ENCODE measurements at places on chromosomes 3 and 15. TPM values are rescaled to one million over a fixed set of nuclear protein-coding genes. Genes with fewer than 3 reads are reported as not detected.

ACTRT3 gene
- 0.82 TPM for total RNA-seq

KBTBD13 gene
- total RNA-seq: not detected

GPR15 gene
- total RNA-seq: not detected

BMF gene
- 53.5 TPM for total RNA-seq

ERICH6 gene
- total RNA-seq: not detected

ANKRD34C gene
- not detected for total RNA-seq

DNA sequence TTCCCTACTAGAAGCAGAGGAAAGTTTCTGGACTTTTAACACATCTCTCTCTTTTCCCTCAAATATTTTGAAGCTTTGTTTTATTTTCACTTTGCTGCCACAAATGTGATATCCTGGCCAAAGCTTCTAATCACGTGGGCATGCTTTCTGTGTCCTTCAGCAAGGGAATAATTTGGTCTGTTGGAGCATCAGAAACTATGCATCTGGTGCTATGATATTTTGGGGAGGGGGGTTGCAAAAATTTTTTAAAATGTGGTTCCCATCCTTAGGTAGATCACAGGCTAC is 254.2 kb downstream of the GAP43 start:
- no peak for DNase-seq

GRCh38 chr15:72155635-72156616 is 37.7 kb downstream of the SENP8 start:
- DNase-seq: peak; percentile 95

- DNase-seq: no peak
These were observed 3.1 kb downstream of the CSRNP1 start for GRCh38 chr3:39150148-39150802.

DNA sequence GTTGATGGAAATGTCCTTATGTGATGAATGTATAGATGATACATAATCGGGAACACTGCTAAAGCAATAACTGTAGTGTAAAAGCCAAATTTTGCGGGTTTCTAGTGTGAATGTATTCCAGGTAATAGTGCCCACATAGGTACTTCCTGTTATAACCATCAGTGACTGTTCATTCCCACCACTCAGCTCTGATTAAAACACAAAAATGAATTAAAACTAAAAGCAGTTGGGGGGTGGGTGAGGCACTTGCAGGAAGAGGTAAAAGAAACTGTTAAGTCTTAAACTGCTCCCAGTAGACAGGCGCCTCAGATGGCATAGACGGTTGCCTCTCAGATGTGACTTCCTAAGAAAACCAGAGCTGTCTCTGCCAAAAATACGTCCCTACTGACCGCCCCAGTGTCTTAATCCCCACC is 893 bp upstream of the MTHFS start:
- no peak for DNase-seq

GRCh38 chr3:140308535-140308934 is 369.3 kb upstream of the TRIM42 start:
- DNase-seq: no peak

DNA sequence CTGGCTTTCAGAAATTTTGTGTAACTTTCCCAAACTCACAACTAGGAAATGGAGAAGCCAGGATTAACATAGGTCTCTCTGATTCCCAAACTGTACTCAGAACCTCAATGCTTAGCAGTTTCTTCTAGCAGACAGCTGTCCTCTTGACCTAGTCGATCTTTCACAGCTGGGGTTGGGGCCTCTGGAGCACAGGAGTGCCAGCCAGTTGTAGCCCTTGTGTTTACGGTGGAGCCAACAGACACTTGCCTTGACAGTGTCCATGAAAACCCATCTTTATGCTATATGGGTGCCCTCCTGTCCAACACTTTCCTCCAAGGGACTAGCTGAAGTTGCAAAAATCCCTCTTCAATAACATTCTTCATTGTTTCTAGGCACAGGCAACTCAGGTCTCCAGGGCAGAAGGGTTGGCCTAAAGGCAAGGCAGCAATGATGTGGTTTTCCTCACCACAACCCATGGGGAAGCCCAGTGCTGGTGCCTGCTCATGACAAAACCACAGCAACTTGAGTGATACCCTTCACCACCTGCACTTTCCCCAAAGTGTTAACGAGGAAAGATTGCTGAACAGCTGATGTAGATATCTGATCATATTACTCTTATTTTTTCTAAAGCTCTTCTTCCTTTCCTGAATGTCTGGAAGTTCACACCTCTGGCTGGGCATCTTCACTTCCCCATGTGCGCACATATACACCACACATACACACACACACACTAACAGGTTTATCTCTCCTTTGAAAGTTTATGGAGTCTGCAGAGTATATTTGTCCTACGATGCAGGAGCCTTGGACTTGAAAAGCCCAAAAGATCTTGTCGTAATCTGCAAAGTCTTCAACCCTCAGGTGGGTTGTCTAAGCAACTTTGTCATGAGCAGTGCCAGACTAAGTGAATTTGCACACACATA is 11.0 kb upstream of the KNG1 start:
- no peak for DNase-seq

- no peak for DNase-seq
These were observed 1.7 kb upstream of the PLCB2 start for GRCh38 chr15:40309344-40309862.

DNA sequence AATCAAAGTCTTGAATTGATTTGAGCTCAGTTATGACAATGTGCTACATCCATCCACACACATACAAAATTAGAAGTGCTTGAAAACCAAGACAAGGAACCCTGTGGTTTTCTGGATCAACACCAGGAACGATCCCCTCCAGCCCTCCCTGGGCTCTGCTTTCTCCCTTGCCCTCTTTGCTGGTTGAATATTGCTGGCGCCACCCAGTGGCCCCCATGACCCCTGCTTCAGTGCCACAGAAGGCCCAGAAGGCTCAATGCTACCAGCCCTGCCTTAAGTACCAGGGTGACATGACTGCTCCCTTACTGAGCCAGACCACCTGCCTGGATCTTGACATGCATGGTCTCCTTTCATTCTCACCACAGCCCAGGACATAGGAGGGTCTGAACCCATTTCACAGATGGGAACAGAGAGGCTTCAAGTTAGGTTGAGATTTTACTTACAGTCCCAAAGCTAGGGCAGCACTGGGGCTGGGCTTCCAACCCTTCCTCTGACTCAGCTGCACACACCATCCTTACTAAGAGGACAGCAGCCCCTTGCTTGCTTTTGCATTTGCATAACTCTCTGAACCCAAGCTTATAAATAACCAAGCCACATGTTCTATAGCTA is 15.0 kb downstream of the IL12A start:
- peak; percentile 91 for DNase-seq

GRCh38 chr15:47246317-47246716 is 471.0 kb upstream of the SEMA6D start:
- DNase-seq: no peak

GRCh38 chr15:91541286-91541685 is 312.2 kb upstream of the SLCO3A1 start:
- DNase-seq: no peak

DNA sequence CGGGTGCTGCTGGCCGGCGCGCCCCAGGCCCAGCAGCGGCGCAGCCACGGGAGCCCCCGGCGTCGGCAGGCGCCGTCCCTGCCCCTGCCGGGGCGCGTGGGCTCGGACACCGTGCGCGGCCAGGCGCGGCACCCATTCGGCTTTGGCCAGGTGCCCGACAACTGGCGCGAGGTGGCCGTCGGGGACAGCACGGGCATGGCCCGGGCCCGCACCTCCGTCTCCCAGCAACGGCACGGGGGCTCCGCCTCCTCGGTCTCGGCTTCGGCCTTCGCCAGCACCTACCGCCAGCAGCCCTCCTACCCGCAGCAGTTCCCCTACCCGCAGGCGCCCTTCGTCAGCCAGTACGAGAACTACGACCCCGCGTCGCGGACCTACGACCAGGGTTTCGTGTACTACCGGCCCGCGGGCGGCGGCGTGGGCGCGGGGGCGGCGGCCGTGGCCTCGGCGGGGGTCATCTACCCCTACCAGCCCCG is 777 bp downstream of the LOXL1 start:
- DNase-seq: peak; percentile 88

DNA sequence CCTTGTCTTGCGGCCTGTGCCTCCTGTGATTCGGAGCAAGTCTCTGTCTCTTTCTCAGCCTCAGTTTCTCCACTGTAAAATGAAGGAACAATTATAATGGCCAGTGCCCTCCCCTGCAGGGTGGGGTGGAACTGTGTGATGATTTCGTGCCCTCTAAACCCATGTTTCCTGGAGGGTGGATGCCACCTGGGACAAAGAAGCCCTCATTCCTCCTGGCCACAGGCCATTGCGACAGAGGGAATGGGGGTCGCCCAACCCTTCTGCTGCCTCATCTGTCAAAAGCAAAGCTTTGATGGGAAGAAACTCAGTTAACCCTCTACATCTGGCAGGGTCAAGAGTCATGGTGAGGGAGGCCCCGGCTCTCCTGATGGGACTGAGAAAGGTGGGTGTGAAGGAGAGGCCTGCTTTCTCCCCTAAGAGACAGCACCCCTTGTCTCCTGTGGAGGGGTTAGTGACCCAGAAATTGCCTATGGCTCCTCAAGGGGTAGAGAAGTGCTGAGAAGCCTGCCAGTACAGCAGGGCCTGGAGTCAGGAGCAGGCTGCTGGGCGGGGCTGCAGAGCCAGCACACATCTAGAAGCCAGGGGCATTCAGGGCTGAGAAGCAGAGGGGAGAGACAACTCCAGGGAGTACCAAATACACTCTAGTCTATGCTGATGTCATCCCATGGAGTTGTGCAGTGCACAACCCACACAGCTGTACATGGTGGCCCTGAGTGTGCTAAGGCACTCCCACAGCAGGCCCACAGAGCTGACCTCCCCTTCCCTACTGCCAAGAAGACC is 61.0 kb downstream of the PLXNA1 start:
- DNase-seq: no peak

DNA sequence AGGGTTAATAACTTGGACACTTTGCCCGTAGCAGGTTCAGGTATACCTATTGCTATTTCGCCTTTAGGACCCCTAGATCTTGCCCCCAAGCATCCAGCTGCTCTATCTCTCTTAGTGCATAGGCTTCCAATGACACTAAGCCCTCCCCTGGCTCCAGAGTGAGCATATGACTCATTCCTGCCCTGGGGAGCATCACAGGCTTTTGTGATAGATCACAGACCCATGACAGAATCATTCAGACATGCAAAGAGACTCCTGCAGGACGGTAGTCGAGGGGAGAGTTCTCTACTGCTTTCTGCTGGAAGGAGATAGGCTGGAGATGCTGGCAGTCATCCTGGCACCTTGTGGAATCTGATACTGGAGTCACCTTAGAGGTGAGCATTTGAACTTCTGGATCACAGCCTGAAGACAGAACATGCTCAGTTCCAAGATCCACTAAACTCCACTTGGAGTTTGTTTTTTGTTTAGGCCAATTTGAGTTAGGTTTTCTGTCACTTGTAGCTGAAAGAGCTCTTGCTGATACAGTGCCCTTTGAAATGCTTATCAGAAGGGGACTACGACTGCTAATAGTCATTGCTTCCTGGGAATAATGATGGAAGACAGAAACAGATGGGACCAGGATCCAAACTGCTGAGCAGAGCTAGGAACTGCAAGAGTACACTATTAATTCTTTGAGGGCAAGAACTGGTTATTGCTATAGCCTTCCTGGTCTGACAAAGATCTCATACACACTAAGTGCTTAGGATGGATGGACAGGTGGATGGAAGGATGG is 11.0 kb downstream of the LYSMD2 start:
- DNase-seq: peak; percentile 93

GRCh38 chr3:141124715-141125114 is 73.6 kb downstream of the SPSB4 start:
- no peak for DNase-seq

GRCh38 chr3:32998631-32999451 is 47.4 kb downstream of the CCR4 start:
- DNase-seq: peak; percentile 60

- DNase-seq: peak; percentile 66
These were observed 31.5 kb upstream of the ADAMTS17 start for GRCh38 chr15:100373120-100373896.

GRCh38 chr3:152853196-152853595 is 18.3 kb downstream of the P2RY1 start:
- no peak for DNase-seq

- DNase-seq: no peak
These were observed 83.8 kb downstream of the MBNL1 start for GRCh38 chr3:152352554-152352953.

DNA sequence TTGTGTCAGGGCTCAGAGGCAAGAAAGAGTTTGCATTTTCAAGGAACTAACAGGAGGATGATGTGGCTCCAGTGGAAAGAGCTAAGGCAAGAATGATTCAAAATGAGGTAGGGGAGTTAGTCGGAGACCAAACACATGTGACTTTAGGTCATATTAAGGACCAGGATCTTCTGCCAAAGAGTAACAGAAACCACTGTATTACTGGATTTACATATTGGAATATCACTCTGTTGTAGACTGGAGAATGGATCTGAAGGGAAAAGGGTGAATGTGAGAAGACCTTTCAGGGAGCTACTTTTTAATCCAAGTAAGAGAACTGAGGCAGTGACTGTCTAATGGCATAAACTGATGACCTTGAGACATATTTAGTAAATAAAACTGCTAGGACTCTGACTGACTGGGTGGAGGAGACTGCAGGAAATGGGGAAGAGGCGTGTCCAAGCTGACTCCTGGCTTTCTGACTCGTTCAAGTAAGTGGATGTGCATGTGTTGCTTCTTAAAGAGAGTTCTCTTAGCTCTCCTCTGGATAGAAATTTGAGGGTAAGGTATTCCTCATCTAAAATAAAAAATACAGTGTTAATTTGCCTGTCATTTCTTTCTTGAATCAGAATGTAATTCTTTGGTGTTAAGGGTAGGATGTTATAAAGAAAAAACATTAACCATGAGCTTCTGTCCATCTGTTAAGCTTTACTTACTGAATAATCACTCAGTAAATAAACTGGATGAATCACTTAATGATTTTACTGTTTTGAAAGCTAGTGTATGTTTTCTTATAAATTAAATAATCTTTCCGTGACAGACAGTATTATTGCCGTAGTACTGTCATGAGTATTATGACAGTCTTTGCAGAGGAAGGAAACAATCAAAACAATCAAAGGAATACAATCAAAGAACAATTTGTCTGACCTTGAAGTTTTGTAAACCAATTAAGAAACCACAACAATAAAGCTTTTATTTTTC is 58.3 kb upstream of the CFAP20DC start:
- DNase-seq: no peak

DNA sequence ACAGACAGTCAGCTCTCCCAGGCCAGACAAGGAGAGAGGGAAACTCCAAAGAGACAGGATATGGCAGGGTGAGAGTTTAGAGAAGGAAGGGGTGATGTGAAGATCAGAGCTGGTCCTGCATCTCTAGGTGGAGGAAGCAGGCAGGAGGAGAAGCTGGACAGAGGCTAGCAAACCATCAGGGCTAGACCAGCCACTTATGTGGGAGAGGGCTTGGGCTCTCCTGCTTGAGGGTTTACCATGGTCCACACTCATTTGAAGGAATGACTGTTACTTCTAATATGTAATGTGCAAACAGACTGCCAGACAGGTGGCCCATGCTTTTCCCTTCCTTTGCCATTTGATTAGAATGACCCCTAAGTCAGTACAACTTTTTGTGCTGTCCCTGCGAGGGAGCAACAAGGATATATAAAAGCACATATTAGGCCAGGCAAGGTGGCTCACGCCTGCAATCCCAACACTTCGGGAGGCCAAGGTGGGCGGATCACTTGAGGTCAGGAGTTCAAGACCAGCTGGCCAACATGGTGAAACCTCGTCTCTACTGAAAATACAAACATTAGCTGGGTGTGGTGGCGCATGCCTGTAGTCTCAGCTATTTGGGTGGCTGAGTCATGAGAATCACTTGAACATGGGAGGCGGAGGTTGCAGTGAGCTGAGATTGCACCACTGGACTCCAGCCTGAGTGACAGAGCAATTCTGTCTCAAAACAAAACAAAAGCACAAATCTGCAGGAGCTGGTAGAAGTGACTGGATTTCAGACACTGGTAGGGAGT is 41.0 kb upstream of the MANF start:
- peak; percentile 22 for DNase-seq
